Activated B cell treated with CpG ODN at 0.5 μM for 24 hours (primary cell): ENCODE measurements at places on chromosomes 2 and 18. TPM values are rescaled to one million over a fixed set of nuclear protein-coding genes. Genes with fewer than 3 reads are reported as not detected.

DNAH6 gene
- 0.34 and 0.82 TPM in 2 replicates for total RNA-seq

ESPNL gene
- total RNA-seq: 0.27 and 0.42 TPM in 2 replicates

LCT gene
- total RNA-seq: not detected in 2 replicates

KCNG3 gene
- not detected in 2 replicates for total RNA-seq

DYNC2LI1 gene
- total RNA-seq: 8.9 and 10.4 TPM in 2 replicates

DSG1 gene
- total RNA-seq: not detected in 2 replicates

HOXD8 gene
- total RNA-seq: not detected in 2 replicates

FEV gene
- total RNA-seq: not detected in 2 replicates

SH3RF3 gene
- 0.07 and 0.09 TPM in 2 replicates for total RNA-seq

APOB gene
- not detected in 2 replicates for total RNA-seq

DNA sequence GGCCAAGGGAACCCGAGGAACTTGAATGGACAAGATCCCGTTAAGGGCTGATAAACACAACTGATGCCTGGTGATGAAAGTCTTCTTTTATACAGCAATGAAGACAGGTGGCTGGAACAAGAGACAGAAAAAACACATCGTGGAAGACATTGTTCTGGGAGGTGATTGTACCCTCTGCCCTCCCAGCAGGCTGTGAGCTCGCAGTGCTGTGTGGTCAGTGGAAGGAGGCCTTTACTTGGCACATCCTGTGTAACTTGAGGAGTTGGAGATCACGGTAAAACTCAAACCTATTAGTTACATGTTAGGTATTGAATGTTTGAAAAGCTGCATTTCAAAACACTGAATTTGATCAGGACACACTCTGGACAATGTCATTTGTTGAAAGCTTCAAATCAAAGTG, 249.9 kb upstream of the EPAS1 start:
- DNase-seq: no peak
- H3K4me3 ChIP-seq: no peak overlapping the region
- peaks cover 50% of the 10 kb centered on the region for H3K36me3 ChIP-seq
- H3K27ac ChIP-seq: no peak overlapping the region
- no peaks in the 10 kb centered on the region for H3K27me3 ChIP-seq
- no peaks in the 10 kb centered on the region for H3K4me1 ChIP-seq

GRCh38 chr18:31538837-31539236, 40.9 kb downstream of the DSG2 start:
- DNase-seq: no peak
- no peaks in the 10 kb centered on the region for H3K36me3 ChIP-seq
- H3K27ac ChIP-seq: no peak overlapping the region
- no peaks in the 10 kb centered on the region for H3K27me3 ChIP-seq
- H3K4me1 ChIP-seq: no peaks in the 10 kb centered on the region

GRCh38 chr2:240906911-240907590, 915 bp downstream of the CROCC2 start:
- H3K4me1 ChIP-seq: no peaks in the 10 kb centered on the region
- H3K27me3 ChIP-seq: peaks cover 16% of the 10 kb centered on the region
- no peak overlapping the region for H3K27ac ChIP-seq
- no peak for DNase-seq

DNA sequence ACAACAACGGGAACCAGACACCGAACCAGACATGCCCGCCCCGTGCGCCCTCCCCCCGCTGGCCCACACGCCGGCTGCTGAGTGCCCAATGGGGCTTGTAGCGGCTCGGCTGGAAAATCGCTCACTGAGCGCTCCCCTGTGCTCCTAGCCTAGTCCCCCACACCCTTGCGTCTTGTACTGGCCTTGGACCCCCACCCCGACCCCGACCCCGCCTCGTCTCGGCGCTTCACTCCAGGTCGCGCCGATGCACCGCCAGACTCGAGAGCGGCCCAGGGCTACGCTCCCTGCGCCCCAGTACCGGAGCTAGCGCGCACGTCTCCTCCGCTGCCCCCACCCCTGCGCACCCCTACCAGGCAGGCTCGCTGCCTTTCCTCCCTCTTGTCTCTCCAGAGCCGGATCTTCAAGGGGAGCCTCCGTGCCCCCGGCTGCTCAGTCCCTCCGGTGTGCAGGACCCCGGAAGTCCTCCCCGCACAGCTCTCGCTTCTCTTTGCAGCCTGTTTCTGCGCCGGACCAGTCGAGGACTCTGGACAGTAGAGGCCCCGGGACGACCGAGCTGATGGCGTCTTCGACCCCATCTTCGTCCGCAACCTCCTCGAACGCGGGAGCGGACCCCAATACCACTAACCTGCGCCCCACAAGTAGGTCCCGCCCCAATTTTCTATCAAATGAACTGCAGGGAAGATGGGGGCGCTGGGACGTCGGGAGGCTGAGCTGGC, 1.5 kb downstream of the GAD1 start:
- peak overlapping the region; percentile 35 for H3K4me3 ChIP-seq
- peaks cover 72% of the 10 kb centered on the region for H3K27me3 ChIP-seq
- DNase-seq: peak; percentile 20
- no peak overlapping the region for H3K27ac ChIP-seq
- H3K36me3 ChIP-seq: no peaks in the 10 kb centered on the region
- H3K4me1 ChIP-seq: peaks cover 67% of the 10 kb centered on the region

GRCh38 chr2:10863837-10864236, 47.9 kb upstream of the KCNF1 start:
- peak overlapping the region; percentile 15 for H3K4me3 ChIP-seq
- H3K27ac ChIP-seq: no peak overlapping the region
- DNase-seq: no peak
- peaks cover 26% of the 10 kb centered on the region for H3K27me3 ChIP-seq
- peaks cover 21% of the 10 kb centered on the region for H3K4me1 ChIP-seq

DNA sequence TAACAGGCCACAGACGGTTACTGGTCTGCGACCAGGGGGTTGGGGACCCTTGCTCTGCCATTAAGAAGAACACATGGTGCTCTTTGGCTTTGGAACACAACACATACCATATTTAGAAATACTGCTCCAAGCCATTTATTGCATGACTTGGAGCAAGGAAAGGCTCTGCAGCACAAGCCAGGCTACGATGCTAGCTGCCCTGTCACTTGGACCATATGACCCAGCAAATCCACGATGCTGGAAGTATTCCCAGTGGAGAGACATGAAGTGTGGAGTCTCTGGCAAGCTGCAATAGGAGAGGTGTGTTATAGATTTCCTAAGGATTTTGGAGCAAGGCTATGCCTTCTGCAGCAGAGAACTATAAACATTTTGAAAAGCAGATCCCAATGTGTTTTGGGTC, 171.2 kb downstream of the HAUS1 start:
- H3K27ac ChIP-seq: no peak overlapping the region
- DNase-seq: no peak
- H3K4me3 ChIP-seq: no peak overlapping the region
- H3K36me3 ChIP-seq: peaks cover 6% of the 10 kb centered on the region
- H3K27me3 ChIP-seq: no peaks in the 10 kb centered on the region

DNA sequence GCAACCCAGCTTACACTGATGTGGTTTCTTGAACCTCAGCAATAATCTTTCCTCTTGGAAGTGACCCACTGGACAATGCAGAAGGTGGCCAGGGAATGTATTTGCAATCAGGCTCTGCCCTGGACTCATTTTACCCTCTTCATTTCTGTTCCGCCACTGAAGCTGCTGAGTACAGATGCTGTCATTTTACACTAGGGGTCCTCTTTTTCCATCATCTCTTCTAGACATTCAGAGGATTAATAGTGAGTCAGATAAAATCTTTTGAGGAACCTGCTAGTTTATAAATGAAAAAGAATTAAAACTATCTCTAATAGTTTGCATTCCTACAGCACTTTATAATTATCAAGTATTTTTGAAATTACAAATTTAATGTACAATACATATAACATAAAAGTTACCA, 87.9 kb upstream of the PNPT1 start:
- H3K27me3 ChIP-seq: peaks cover 2% of the 10 kb centered on the region
- no peak overlapping the region for H3K27ac ChIP-seq
- DNase-seq: no peak

DNA sequence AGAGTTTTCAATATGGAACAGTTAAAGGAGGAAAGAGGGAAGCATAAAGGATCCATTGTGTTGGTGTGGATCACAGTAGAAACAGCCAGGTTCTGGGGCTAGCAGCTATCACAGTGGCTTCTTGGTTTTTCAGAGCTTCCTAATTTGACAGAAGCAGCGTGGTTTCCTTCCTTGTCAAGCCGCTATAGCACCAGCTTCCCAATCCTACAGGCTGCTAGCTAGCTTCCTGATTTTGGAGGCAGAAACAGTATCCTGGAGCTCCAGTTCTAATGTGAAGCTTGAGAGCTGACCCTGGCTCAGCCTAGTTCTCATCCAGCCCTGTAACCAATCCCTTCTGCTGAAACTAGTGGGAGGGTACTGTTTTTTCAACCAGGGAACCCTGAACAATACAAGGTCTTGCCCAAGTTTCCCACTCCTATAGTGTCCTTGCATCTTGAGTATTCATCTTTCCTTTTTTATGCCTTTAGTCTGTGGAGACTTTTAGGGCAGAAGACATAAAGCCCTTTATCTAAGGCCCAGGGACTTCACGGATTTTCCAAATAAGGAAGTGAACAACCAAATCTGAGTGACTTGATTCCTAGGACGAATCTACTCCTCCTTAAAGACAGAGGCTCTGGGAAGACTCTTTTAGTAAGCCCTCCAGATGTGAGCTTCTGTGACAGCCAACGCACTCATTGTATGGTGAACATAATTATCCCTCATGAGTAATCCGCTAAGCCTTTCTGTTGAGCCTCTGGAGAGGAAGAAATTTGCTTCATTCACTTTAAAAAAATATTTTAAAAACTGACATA, 33.8 kb downstream of the CCDC93 start:
- peaks cover 84% of the 10 kb centered on the region for H3K36me3 ChIP-seq

DNA sequence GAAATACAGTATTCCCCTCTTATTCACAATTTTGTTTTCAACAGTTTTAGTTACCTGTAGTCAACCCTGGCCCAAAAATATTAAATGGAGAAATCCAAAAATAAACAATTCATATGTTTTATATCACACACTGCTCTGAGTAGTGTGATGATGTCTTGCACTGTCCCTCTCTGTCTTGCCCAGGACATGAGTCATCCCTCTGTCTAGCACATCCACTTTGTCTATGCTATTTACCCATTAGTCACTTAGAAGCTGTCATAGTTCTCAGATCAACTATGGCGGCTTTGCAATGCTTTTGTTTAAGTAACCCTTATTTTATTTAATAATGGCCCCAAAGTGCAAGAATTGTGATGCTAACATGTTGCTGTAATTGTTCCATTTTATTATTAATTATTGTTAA, 380.6 kb upstream of the REG3G start:
- H3K4me1 ChIP-seq: no peaks in the 10 kb centered on the region
- H3K27ac ChIP-seq: no peak overlapping the region
- no peaks in the 10 kb centered on the region for H3K27me3 ChIP-seq
- H3K36me3 ChIP-seq: no peaks in the 10 kb centered on the region
- no peak overlapping the region for H3K4me3 ChIP-seq

DNA sequence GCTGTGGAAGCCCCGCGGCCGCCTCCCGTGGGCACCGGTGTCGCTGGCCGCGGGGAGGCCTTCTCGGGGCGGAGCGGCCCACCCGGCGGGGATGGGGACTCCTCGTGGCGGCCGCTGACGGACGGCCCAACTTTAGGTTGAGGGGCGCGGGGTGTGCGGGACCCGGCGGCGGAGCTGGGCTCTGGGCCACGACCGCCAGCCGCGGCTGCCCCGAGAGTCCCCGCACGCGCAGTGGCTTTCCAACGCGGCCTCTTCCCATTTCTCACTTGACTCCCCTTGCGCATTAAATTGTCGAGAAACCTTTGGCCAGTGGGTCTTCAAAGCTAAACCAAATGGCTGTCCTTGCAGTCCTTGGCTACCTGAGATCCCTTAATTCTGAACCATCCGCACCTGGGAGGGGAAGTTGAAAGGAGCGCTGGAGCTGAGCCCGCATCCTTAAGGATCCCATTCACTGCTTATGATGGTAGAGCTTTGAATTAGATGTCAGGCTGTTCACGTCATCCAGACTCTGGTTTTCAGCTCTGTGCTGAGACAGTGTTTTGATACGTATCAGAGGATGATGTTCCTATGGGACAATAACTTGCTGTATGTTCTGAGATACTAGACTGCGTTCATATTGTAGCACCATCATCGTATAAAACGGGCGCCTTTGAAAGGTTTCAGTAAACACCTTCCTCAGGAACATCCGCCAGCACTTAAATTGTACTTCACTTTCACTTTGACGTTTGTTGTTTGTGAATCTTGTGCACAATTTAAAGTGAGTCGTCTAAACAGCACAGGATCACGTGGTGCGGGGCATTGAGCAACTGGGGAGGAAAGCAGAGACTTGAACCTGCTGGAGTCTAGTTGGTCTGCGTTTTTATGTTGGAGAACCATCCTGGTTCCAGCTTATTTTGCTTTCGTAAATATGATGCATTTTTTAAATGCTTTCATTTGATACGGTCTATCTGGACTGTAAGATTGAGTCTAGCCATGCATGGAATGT, 874 bp downstream of the CLIP4 start:
- peaks cover 4% of the 10 kb centered on the region for H3K27me3 ChIP-seq
- peak overlapping the region; percentile 69 for H3K27ac ChIP-seq
- H3K36me3 ChIP-seq: no peaks in the 10 kb centered on the region
- H3K4me3 ChIP-seq: peak overlapping the region; percentile 89
- DNase-seq: peak; percentile 29

GRCh38 chr2:64090264-64090663, 54.0 kb downstream of the PELI1 start:
- peaks cover 34% of the 10 kb centered on the region for H3K36me3 ChIP-seq
- peak overlapping the region; percentile 89 for H3K27ac ChIP-seq
- DNase-seq: no peak
- peaks cover 84% of the 10 kb centered on the region for H3K4me1 ChIP-seq

GRCh38 chr18:46899274-46899948, 17.9 kb downstream of the PIAS2 start:
- peaks cover 20% of the 10 kb centered on the region for H3K4me1 ChIP-seq
- DNase-seq: no peak
- no peak overlapping the region for H3K27ac ChIP-seq
- no peak overlapping the region for H3K4me3 ChIP-seq

DNA sequence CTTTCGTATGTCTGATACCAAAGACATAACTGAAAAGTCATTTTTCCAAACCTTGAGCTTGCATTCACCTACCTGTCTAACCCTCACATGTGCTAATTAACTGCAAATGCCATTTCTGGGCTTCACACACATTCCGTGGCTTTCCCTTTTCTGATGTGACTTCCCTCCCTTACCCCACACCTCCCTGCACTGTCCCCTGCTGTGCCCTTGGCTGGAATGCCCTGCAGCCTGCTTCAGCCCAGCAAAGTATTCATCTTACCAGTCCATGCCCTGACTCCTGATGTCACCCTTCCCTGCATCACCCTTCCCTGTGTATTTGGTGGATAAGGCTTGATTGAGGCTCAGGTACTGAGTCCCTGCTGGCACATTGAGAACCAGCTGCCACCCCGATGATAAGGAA, 12.2 kb downstream of the RETSAT start:
- H3K36me3 ChIP-seq: peaks cover 44% of the 10 kb centered on the region
- no peaks in the 10 kb centered on the region for H3K27me3 ChIP-seq
- no peak for DNase-seq
- H3K27ac ChIP-seq: no peak overlapping the region
- H3K4me3 ChIP-seq: no peak overlapping the region

GRCh38 chr2:103179798-103180197, 418.0 kb downstream of the TMEM182 start:
- no peak for DNase-seq
- H3K4me1 ChIP-seq: no peaks in the 10 kb centered on the region
- H3K27me3 ChIP-seq: no peaks in the 10 kb centered on the region
- no peak overlapping the region for H3K27ac ChIP-seq
- H3K36me3 ChIP-seq: no peaks in the 10 kb centered on the region
